ENCODE measurements at places on chromosomes 12 and 14.

DNA sequence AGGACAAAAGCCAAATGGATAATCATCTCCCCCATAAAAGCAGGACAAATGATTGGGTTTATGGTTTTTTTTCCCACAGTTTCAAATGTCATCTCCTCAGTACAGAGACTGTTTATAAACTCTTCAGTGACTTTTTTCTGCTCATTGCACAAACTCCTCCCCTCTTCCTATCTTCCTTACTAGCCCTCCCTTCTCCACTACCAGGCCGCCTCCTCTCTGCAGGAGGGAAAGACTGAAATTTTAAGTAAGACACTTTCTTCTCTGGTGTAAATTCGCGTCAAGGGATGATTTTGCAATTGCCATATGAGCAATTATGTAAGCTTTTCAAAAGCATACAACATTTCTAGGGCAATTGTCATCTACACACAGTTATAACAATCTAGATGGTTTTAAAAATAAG is 37.0 kb downstream of the BTG1 start:
- DNase-seq, result no peak

- no peak for DNase-seq
These were observed 1.4 kb upstream of the ARID2 start for GRCh38 chr12:45727980-45728629.

DNA sequence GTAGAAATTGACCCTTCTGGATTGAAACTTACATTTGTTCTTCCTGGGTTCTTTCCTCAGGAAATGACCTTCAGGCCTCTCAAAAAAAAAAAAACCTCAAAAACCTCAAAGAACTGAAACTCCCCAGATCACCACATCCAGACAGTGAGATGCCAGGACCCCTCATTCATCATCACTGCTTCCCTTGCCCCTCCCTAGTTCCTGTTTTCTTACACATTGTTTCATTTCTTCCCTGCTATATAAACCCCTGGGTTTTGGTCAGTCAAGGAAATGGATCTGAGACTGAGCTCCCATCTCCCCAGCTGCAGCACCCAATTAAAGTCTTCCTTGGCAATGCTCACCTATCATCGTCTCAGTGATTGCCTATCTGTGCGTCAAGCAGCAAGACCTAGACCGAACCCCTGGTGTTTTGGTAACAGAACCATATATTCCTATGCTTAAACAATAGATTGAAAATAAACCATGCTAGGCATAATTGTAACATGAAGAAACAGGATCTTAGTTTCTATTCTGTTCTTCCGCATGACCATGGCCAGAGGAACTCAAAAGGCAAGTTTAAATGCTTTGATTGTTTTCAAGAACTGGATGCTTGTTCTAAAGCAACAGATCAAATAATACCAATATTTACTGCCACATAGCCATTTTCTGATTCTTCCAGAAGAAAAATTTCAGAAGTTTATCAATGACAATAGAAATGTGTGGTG is 108.0 kb upstream of the MAX start:
- DNase-seq, result no peak

- no peak for DNase-seq
These were observed 103.9 kb downstream of the TGFB3 start for GRCh38 chr14:75877884-75878283.

- DNase-seq, result no peak
These were observed 260.7 kb upstream of the NOS1 start for GRCh38 chr12:117622087-117622486.

DNA sequence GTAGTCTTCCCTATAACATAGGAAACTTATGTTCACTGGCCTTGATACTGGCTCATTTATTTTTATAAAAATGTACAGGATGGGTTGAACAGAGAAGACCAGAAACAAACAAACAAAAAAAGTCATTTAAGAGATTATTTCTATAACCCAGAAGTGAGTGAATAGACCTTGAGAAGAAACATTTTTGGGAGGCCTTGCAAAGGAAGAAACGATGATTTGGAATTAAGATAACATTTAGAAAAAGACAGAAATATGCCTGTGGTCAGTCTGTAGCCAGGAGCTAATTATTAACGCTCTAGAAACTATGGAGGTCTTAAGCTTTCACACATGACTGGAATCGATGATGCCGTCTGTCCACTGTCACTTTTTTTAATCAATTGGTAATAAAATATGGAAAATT is 264.0 kb downstream of the EGLN3 start:
- DNase-seq, result no peak

- no peak for DNase-seq
These were observed 163.5 kb downstream of the DIO2 start for GRCh38 chr14:80047761-80048160.

DNA sequence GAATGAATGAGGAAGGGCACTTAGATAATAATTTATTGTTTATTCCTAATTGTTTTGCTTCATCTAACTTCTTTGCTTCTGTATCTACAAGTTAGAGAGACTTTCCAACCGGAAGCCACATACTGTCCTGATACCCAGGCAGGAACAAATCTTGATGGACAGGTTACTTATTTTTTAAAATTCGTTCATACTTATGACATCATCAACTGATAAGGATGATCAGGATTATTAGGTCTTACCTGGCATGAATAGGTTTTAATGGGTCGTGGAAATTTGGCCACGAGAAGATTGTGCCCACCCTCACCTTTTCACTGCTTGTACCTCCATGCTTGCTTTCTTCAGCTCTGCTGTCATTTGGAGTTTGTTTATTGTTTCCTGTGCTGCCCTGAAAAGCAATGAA is 39.3 kb downstream of the SNRPF start:
- DNase-seq, result no peak

GRCh38 chr12:95440401-95440800 is 33.6 kb upstream of the METAP2 start:
- DNase-seq, result no peak

GRCh38 chr12:52352951-52353350 is 14.3 kb downstream of the KRT85 start:
- DNase-seq, result no peak

- no peak for DNase-seq
These were observed 9.3 kb downstream of the STAC3 start for GRCh38 chr12:57241402-57242310.

- no peak for DNase-seq
These were observed 330.3 kb upstream of the SYT1 start for GRCh38 chr12:78534311-78534710.

DNA sequence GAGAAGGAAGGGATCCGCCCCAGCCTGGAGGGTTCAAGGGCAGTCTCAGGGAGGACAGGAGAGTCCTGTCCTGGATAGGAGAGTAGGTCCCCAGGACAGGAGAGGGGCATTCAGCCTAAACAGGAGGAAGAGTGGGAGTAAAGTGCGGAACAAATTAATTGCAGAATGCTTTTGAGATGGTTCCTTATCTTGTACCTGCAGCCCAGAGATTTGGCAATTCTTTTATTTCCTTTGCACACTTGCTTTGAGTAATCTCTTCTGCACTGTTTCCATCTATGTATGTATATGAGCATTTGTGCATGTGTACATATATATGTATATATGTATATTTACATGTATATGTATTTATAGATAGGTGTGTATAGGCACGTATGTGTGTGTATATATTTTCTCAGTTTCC is 22.7 kb downstream of the PLEK2 start:
- DNase-seq, result no peak

DNA sequence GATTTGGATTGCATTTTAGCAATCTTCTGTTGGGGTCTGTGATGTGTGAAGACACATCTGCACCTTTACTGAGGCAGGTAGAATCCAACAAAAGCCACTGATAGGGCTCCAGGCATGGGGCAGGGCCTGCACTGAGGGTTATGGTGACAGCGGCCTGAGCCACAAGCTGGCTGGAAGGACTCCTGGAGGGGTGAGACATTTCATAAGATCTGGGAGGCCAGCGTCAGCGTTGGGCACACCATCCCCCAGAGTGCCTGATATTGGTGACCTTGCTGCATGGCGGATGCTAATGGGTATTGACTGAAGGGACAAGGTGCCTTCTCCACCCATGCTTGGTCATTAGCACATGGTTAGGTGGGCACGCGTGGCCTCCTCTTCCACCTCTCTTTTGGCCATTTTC is 187.6 kb downstream of the CACNA1C start:
- DNase-seq, result no peak

DNA sequence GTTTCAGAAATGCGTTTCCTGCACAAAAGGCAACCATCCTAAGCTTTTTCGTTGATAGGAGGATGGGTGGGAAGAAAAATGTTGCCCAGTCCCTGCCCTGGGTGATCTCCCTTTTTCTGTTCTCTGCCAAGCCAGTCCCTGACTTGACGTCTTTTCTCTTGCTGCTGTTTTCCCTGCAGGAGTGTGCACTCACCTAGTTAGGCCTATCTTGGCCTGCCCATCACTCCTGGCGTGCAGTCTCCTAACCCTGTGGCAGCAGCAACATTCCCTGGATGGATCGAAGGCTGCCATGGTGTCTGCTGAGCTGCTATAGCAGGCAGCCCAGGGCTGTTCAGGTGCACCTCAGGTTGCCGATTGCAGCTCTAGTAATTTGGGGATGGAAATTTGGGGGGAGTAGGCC is 1.2 kb downstream of the UNC119B start:
- DNase-seq, result no peak

GRCh38 chr12:62021808-62022207 is 238.4 kb upstream of the USP15 start:
- no peak for DNase-seq

DNA sequence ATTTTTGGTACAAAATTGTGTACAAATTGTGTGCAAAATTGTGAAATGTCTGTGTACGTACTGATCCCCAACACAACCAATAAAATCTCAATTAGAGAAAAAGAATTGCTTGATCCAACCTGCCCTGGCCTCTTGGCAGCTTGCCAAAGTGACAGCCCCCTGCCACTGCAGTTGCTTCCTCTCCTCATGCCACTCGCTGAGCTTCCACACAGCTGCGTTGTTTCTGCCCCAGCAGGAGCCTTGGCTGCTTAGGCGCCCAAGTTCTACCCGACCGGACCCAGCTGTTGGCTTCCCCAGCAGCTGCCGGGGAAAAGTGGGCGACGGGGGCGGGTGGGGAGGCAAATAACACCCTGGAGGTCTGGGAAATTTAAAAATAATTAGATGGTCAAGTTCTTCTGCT is 171.8 kb upstream of the ATF7IP start:
- DNase-seq, result no peak

Data from stimulated activated CD8-positive, alpha-beta memory T cell treated with anti-CD3 and anti-CD28 coated beads, Interleukin-2, amount 100 ng/mL, for 48 hours (primary cell).